ENCODE measurements at places on chromosomes 16 and 17.

DNA sequence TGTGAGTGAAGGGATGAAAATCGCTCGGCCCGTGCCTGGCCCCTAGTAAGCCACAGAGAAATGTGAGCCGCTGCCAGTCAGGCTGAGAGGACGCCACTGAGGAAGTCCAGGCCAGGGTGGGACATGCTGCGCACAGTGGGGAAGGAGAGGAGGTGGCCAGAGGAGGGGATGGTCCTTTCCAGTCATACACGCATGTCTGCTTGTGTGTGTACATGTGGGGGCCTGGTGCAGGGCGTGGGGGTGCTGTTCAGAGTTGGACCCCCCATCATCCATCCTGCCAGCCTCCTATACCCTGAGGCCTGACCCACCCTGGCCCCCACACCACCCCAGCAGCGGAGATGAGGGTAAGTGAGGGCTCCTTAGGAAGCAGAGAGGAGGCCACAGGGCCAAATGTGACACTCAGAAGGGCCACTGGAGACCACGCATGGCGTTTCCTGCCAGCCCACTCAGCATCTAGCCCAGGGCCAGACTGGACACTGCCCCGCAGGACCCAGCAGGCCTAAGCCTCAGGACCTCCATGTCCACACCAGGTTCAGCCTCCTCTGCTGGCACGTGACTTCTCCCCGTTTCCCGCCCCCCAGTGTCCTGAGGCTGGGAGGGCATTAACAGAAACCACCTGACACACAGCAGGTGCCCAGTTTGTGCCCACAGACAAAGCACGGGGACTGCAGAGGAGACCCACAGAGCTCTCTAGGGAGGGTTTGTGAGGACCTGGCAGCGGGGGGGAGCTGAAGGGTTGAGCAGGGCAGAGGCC is 7.0 kb downstream of the DOC2A start:
- DNase-seq, result no peak

DNA sequence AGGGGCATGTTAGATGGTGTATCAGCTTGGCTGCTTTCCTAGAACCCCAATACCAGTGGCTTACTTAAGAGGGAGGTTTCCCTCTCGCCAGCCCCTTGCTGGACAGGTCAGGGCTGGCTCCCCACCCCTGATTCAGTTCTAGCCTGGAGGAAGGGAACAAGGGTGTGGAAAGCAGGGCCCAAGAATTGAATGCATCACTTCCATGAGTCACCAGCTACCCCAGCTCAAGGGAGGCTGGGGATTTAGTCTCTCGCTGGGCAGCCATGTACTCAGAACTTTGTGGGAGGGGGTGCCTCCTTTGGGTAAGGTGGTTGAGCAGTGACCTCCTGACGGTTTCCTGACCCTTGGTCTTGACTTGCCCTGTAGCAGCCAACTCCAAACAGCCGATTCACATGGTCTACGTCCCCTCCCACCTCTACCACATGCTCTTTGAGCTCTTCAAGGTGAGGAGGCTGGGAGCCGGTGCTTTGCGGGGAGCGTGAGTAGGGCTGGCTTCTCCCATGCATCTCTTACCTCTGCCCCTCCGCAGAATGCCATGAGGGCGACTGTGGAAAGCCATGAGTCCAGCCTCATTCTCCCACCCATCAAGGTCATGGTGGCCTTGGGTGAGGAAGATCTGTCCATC is 12.8 kb downstream of the PDK2 start:
- no peak for DNase-seq

DNA sequence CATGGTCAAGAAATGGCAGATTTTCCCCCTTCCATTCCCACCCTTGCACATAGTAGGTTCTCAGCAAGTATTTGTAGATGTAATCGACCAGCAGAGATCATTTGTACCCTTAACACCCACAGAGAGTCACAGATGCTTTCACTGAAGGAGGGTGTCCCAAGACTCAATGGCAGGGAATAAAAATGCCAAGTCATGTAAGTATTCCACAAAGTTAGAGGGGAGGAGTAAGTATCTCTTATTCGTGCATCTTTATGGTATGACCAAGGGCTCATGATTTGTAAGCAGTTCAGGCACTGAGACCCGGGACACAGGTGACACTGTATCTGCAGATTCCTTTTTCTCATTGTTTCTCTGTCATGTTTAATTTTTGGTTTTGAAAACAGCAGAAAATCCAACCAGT is 489.6 kb downstream of the MAF start:
- DNase-seq, result no peak

GRCh38 chr17:1469231-1469852 is 13.3 kb upstream of the CRK start:
- DNase-seq, result no peak

GRCh38 chr16:85306071-85306792 is 194.0 kb upstream of the CIBAR2 start:
- DNase-seq, result no peak

DNA sequence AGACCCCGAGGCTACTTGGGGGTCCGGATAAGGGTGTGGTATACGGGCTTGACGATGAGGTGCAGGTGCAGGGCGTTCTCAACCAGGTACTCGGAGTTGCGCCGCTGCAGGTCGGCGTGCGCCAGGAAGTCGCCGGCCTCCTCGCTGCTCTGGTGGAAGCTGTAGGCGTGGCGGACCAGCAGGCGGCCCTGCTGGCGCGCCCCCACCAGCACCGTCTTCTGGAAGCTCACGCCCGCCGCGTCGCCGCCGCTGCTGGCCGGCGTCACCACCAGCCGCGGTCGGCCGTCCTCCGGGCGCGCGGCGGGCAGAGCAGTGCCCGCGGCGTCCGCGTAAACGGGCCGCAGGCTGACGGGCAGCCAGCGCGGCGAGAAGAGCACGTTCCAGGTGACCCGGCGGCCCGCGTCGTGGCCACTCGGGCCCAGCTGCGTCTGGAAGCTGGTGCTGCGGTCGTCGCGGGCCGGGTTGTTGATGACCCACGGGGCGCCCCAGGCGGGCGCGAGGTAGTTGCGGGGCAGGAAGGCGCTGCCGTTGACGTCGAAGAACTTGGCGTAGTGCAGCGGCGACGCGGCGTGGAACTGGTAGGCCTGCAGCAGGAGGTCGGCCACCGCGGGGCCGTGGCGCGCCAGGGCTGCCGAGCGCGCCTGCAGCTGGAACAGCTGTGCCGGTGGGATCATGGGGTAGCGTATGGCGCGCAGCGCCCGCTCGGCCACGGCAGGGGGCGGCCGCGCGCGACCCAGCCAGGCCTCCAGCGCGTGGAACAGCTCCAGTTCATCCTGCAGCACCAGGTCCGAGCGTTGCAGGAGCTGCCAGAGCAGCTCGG is 4.8 kb downstream of the BTBD17 start:
- DNase-seq, result no peak

- no peak for DNase-seq
These were observed 29.1 kb upstream of the PHOSPHO1 start for GRCh38 chr17:49259663-49260010.

DNA sequence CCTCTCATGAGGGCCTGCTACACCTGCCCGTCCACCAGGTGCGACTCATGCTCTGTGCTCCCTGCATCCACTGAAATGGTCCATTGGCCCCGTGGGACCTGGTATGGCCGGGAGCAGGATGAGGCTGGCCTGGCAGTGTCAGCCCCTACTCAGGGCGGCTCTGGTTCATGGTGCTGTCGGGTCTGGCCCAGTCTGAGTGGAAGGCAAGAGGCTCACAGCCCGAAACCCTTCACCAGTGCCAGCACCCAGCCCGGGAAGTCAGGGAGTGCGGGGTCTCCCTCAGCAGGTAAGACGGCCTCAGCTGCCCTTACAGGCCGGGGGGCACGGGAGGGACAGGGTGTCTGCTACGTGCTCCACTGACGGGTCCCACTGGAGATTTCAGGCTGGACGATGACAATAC is 40.5 kb upstream of the RASD1 start:
- no peak for DNase-seq

DNA sequence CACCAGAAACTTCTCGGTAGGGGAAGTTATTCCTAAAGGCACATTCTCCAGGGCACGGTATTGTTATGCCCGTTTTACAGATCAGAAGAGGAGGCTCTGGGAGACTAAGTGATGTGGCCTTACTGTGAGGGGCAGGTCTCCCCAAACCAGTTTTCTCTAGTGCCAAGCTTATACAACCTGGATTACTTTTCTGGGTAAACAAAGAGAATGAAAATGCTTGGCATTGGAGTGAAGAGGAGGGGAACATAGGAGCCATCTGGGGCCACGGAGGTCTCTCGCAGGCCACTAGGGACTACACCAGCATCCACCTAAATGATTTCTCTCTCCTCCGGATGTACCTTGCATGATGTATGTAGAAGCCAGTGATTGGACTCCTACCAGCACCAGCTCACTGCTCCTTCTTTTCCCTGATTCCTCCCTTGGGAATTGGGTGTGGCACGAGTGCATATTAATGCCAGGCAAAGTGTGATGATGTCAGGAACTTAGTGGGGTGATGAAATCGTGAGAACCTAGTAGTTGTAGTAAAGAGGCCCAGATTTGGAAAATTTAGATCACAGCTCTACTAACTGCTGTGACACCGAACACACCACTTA is 674 bp downstream of the TOM1L1 start:
- DNase-seq, result peak; percentile 17

DNA sequence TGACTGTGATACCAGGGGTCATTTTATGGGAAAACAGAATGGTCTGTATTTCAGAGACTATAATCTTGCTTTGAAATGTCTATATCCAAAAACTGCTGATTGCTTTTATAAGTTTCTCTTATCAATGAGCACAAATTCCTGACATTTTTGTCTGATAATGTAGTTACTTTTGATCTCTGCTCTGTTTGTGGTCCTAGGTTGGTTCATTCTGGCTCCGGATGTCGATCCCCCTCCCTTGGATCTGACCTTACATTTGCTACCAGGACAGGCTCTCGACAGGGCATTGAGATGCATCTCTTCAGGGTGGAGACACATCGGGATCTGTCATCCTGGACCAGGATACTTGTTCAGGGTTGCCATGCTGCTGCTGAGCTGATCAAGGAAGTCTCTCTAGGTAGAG is 27.3 kb upstream of the VPS4A start:
- DNase-seq, result no peak

DNA sequence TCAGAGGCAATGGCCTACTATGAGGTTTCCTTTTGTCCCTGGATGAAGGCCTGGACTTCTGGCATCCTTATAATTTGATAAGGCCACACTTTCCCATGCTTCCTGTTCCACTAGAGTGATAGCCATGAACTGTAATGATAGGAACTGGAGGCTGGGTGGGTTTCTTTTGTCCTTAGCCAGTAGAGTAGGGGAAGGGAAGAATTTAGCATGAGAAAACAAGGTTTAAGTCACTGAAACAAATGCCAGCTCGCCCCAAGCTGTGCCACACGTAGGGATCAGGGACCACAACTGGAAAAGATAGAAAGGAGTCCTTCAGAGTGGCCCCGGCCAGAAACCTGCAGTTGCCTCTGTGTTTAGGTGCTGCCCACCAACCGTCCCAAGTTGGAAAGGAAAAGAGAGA is 80.9 kb upstream of the C17orf78 start:
- no peak for DNase-seq

DNA sequence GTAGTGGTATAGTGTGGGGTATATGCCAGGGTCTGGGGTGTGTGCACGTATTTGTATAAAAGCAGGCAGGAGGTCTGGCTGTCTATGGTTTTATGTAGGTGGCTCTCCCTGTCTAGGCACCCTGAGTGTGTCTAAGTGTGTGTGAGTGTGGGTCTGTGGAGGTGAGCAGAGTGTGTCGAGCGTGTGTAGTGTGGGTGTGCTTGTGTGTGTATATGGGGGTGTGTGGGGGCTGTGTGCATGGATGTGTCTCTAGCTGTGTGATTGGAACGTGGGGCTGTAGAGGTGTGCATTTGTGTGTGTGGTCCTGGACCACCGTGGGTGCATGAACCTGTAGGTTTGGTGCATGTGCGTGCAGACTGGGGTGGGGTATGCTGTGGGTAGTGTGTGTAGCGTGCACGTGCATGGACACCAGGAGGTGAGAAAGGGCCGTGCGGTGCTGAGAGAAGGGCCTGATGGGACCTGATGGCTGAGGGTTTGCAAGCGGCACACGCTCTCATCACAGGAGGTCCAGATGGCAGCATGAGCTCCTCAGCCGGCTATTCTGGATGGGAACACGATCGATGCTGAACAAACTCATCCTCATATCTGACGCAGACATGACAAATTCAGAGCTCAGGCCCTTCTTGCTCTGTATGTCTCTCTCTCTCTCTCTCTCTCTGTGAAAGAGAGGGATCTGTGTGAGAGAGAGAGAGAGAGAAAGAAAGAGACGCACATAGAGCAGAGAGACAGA is 27.7 kb downstream of the SPACA3 start:
- no peak for DNase-seq

Data from NCI-H1694 treated with DMSO at 0.1 percent for 48 hours (cell line).